ENCODE measurements at places on chromosomes 5 and 9. TPM values are rescaled to one million over a fixed set of nuclear protein-coding genes. Genes with fewer than 3 reads are reported as not detected.

The DEPDC1B gene
- total RNA-seq: 18.7 TPM

The ZNF622 gene
- total RNA-seq: 23.1 TPM

The APBB3 gene
- 13.3 TPM for total RNA-seq

DNA sequence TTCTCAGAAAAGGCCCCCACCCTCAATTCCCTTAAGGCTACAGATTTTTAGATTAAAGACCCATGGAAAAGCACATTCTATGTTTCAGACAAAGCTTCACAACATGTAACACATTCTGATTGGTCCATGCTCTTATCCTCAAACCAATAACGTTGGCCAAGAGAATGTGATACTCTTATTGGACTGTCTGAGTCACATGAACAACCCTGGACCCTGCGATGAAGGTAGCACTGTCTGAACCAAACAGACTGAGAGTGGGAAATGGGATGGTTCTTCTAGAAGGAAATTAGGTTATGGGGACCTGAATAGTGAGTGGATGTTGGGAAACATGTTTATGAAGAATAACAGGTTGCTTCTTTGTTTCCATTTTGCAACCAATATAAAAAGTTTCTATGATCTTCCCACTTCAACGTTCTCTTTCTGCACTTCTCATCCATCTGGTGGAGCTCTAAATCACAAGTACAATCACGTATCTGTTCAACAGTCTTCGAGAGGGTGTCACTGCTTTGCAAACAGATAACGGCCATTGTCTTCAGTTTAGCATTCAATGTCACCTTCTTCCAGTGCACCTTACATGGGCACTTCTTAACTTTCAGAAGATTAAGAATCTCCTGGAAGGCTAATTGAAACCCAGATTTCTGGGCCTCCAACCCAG, 81.6 kb downstream of the PTCH1 start:
- DNase-seq: no peak

GRCh38 chr5:23084815-23085214, 231.7 kb upstream of the CDH12 start:
- DNase-seq: no peak

DNA sequence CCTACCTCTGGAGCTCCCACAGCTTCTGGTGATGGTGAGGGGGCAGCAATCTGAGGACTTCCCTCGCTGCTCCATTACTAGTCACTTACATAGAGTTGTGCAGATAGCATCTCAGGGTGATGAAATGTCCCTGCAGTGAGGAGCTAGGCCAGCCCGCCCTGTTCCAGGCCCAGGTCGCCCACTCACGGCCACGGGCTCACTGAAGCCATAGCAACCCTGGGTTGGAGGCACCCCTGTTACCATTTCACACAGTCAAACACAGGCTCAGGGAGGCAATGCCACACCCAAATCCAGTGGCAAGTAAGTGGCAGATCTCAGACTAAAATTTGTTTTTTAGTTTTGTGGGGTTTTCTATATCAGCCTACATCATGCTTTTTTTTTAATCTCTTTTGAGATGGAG, 19.6 kb downstream of the SH2D3C start:
- no peak for DNase-seq

DNA sequence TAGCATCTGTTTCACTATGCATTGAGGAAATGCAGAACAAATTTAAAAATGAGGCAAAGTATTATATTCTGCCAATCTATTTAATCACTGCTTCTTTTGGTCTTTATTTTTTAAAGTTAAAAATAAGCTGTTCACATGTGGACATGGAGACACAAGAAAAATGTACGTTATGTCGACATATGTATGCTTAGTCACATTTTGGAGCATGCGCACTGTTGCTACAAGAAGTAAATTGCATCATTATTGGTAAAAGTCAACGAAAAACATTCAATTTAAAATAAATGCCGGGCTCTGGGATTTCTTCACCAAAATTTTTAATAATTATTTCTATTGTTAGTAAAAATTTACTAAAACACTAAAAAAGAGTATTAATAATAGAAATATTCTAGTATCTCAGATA, 876.3 kb upstream of the CTNND2 start:
- DNase-seq: no peak

DNA sequence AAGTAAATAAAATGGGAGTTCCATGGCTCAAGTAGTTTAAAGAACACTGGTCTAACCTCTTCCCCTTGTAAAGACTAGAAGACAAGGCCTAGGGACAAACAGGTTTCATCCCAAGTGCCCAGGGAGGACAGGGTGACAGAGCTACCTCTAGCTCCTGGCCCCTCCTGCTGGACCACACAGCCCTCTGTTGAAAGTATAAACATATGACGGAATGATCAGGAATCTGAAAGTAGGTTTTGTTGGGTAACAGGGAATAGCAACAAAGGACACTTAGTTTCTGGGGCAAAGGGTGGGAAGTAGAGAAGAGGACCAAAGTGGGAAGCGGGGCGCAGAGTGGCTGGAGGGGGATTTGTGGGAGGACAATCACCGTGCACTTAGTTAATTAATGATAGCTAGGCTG, 67.0 kb upstream of the DAB2IP start:
- DNase-seq: no peak

The SLC1A1 gene
- total RNA-seq: 8.3 TPM

GRCh38 chr5:174581479-174581878, 142.9 kb upstream of the MSX2 start:
- DNase-seq: no peak

GRCh38 chr5:151097061-151097460, 16.2 kb upstream of the TNIP1 start:
- DNase-seq: no peak

GRCh38 chr9:36436909-36437308, 36.8 kb upstream of the RNF38 start:
- peak; percentile 40 for DNase-seq

The PCDHGC4 gene
- 0.90 TPM for total RNA-seq

The FOXD4L4 gene
- total RNA-seq: 0.15 TPM

DNA sequence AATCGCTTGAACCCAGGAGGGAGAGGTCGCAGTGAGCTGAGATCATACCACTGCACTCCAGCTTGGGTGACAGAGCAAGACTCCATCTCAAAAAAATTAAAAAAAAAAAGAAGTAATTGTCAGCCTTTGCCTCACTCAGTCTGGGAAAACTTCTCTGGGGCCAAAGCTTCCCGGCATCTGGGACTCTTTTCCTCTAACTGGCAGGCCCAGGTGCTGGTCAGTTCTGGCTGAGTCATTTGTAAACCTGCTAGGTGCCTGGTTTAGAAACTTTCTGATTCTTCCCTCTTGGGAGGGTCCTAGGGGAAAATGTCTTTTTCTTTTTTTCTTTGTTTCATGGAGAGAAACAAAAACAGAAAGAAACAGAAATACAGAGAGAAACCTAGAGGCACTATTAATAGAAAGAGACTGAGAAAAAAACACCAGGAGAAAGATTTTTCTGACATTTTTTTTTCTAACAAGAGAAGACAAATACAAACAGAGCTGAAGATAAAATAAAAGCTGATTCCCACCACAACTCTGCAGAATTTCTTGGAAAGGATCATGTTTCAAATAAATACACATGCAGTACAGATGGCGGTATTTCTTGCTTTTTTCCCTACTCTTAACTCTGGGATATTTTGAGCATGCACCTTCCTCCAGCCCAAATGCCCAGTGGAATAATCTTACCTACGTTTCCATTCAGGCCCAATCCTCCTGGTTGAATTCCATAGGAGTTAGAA, 22.1 kb upstream of the UBAP2 start:
- no peak for DNase-seq

GRCh38 chr9:3989915-3990314, 310.0 kb downstream of the GLIS3 start:
- DNase-seq: no peak

GRCh38 chr5:120808606-120809005, 344.5 kb downstream of the PRR16 start:
- DNase-seq: no peak

The PCDHGB3 gene
- total RNA-seq: 1.7 TPM

- DNase-seq: peak; percentile 44
These were observed 201.7 kb upstream of the ACTBL2 start for GRCh38 chr5:57684299-57684702.

The INSL6 gene
- total RNA-seq: not detected

The CD72 gene
- total RNA-seq: not detected

DNA sequence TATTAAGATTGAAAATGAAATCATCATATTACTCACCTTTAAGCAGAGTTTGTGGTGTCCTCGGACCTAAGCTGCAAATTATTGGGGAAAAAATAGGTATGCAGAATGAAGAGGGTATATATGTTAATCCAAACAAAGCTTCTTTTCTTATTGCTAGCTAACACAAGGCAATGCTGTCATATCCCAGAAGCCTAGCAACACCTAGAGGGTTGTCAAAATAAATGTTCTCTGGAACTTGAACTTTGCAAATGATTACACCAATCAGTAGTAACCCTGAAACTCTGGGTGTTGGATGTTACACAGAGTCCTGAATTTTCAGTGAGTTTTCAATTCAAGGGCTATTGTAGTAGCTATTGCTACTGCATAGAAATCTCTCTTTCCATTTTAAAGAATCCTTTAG, at the start of gene C6:
Gene C6, minus strand, starts transcription at position 193 of the 400 bp plus-strand sequence. CDS start 10,302 bp downstream, outside the sequence.
- no peak for DNase-seq

DNA sequence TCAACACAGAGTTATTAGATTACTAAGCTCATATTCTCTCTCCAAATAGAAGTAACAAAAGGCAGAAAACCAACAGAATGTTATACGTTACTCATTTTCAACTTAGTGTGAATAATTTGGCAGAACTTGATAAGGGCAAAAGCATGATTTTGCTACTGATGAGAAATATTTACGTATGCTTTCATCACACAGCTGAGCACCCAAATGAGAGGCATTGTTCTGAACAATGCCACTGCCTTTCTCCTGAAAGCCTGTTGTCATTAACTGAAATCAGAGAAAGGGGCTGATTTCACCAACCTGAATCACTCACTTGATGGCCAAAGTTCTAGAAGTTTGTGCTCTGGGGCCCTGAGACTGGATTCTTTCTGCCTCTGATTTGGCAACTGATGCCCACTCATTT, 367.5 kb upstream of the PTGER4 start:
- no peak for DNase-seq

GRCh38 chr9:133359399-133360175, 3.2 kb downstream of the SURF2 start:
- no peak for DNase-seq

The GLRA1 gene
- total RNA-seq: not detected

- DNase-seq: no peak
These were observed 714.8 kb downstream of the TLR4 start for GRCh38 chr9:118418887-118419565.

The CCNO gene
- 0.88 TPM for total RNA-seq

GRCh38 chr5:172453986-172454357, 353 bp downstream of the SH3PXD2B start:
- DNase-seq: peak; percentile 41

The TXNDC8 gene
- total RNA-seq: not detected

DNA sequence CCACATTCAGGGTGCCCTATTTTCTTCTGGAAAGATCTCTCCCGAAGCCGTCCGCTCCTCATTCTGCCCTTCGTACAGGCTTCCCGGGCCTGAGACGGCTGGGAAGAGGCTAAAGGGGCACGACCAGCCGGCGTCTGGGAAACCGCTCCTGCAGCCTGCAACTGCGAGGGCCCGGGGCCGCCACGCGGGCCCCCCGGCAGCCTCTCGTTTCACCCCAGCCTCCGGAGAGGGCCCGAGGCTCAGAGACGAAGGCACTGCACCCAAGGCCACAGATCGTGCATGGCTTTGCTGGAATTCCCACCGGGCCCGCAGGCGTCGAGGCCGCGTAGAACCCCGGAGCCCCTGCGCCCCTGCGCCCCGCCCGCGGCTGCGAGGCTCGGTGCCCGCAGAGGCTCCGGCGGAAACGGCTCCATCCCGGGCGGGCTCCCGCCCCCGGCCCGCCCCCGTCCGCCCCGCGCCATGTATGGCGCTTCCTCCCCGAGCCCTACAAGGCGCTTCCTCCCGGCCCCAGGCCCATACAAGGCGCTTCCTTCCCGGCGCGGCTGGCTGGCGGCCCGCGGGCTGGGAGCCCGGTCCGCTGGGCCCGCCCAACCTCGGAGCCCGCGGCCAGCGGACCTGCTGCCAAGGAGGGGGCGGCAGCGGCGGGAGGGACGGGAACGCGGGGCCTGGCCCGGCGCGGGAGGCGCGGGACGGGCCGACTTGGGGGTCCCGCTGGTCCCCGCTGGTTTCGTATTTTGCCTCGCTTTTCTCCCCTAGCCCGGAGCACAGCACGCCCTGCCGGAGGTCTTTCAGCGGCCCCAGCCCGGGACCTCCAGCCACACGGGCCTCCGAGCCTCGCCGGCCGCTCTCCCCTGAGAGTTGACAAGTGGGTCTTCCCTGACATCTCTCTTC, 26.6 kb downstream of the EGR1 start:
- peak; percentile 84 for DNase-seq

GRCh38 chr5:15737036-15737821, 237.2 kb downstream of the FBXL7 start:
- DNase-seq: no peak

DNA sequence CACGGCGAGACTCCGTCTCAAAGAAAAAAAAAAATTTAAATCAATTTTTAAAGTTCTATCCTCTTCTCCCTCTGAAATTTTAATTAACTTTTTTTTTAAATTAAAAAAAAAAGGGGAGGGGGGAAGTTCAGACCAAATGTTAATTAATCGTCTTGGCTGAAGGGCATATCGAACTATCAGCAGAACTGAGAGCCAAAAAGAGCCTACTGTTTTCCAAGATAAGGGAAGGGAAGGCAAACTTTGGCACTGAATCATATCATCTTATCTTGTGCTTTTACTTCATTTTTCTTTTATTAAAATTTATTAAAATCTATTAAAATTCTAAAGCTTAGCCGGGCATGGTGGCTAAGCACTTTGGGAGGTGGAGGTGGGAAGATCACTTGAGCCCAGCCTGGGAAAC, 45.9 kb upstream of the MTMR12 start:
- no peak for DNase-seq

The RASEF gene
- total RNA-seq: 0.05 TPM
